ENCODE measurements at places on chromosomes 11 and 22. TPM values are rescaled to one million over a fixed set of nuclear protein-coding genes. Genes with fewer than 3 reads are reported as not detected.
A peak's percentile ranks its signal among the peaks of the same experiment; 100 is the strongest.

DNA sequence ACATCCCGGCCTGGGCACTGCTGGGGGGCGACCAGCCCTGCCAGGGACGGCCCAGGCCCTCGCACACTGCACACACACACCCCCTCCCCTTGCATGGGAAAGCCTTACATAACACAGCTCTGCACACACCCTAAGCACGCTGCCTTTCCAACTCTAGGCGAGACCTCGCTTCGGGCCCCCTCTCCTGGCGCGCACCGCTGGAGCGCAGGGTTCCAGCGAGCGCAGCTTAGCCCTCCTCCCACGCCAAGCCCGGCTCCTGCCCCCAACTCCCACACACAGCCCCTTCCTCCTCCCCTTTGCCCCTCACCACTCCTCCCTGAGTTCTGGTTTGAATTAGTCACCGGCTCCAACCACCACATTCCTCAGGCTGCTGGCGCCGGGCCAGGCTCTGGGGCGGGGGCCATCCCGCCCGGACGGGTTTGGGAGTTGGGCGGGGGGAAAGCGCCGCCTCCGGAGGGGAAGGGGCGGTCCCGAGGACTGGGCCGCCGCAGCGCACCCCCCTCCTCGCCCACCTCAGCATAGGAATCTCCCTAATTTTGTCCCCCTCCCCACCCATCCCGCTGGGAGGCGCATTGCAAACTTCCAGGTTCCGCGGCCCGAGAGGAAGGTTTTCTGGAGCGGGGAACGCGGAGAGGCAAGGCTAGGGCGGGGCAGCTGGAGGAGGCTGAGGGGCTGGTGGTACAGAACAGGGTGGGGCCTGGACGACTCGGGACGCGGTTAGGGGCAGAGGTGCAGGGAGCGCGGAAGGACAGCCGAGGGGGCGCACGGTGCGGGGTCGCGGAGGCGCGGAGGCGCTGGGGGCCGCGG lies 966 bp downstream of the AHNAK start:
- no peak for DNase-seq

DNA sequence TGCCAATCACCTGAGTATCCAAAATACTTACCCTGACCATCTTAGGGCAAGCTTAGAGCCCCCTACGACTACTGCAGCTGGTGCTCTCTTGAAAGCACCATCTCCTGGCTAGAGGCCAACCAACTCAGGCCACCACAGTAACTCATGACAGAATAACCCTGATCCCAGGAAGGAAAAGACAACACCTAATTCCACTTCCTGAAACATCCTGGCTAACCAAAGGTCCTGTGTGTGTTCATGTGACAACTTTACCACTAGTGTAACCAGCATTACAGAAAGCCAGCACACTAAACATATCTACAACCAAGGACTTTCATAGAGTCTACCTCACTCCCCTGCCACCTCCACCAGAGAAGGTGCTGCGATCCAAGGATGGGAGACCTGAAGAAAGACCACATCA lies 17.4 kb upstream of the TMEM45B start:
- DNase-seq: no peak

DNA sequence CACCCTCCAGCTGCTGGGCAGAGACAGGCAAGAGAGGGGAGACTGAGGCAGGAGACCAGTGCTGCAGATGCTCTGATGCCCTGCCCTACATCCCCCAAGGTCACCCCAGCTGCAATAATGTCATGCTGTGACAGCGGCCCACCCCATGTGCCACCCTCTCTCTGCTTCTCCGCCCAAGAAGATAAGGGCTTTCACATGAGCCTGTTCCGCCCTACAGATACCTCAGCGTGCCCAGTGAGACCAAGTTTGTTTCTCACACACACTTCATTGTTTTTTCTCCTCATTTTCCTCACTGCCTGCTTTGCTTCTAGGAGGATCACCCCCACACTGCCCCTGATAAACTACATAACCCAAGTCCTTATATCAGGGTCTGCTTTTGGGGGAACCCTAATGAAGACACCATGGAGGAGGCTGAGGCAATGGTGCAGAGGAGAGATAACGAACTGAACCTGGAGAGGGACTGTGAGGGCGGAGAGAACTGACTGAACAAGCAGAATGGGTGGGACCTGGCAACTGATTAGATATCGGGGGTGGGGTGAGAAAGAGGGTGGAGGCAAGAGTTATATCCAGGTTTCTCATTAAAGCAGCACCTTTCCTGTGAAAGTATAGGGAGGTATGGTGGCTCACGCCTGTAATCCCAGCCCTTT lies 37.5 kb upstream of the TSKU start:
- no peak for DNase-seq

- no peak for DNase-seq
Measured at GRCh38 chr11:19013181-19013857, 47.2 kb downstream of the MRGPRX2 start.

- no peak for DNase-seq
Measured at GRCh38 chr11:118746988-118747585, 43.9 kb downstream of the DDX6 start.

- DNase-seq: no peak
Measured at GRCh38 chr11:119531623-119532022, 108.7 kb upstream of the THY1 start.

DNA sequence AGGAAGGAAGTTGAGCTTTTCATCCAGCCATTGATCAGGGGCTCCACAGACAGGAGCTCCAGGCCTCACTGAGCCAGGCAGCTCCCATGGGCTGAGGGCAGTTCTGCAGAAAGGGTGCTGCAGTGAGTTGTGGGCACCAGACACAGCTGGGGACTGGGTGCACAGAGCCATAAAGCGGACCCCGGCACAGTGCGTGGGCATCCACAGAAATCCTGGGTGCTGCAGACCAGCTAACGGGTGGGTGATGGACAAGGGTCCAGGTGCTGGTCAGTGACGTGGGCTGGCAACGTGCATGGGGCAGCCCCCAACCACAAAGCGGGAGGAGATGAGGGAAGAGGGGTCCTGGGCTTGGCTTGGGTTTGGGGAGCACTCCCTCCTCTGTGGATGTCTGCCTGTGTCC lies 19.4 kb upstream of the GAL start:
- no peak for DNase-seq

DNA sequence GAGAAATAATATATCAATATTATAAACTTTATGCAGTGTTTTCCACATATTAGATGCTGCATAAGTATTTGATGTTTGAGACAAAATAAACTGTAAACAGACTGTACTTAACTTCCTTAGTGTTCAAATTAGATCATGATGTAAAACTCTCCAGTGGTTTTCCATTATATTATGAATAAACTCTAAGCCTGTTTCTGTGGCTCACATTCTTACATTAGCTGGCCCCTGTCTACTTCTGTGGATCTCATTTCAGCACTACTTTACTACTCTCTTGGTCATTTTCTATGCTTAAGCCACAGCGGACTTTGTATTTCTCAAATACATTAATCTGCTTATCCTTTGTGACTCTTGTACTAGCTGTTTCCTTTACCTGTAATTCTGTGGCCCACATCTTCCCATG lies 55.6 kb downstream of the ARHGEF12 start:
- DNase-seq: no peak

GRCh38 chr11:10886652-10887250 lies 28.9 kb upstream of the ZBED5 start:
- no peak for DNase-seq

DNA sequence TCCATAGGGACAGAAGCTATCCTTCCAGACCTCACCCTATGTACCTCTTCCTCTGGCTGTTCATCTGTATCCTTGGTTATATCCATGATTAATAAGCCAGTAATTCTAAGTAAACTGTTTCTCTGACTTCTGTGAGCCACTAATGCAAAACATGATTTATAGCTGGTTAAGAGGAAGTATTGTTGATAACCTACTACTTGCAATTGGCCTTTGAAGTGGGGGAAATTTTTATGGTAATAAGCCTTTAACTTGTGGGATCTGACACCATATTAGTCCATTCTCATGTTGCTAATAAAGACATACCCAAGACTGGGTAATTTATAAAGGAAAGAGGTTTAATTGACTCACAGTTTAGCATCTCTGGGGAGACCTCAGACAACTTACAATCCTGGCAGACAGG lies 21.9 kb downstream of the CASP12 start:
- no peak for DNase-seq

DNA sequence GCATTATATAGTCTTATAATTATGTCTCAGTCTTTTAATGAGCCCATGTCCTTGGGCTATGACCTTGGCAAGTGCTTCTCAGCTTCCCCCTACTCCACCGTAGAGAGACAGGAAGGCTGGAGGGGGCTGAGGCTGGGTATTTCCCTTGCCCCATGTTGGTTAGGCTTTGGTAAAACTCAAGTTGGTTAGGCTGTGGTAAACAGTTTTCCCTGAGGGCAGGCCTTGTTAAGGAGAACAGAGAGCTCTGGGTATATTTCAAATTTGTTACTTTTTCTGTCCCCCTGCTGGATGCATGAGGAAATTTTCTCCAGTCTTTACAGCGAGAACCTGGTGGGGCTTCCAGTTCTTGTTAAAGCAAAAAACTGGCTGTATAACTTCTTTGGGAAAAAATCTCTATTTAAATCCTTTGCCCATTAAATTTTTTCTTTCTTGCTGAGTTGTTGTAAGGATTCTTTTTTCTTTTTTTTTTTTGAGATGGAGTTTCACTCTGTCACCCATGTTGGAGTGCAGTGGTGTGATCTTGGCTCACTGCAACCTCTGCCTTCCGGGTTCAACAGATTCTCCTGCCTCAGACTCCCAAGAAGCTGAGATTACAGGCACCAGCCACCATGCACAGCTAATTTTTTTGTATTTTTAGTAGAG lies 12.2 kb upstream of the DCHS1 start:
- DNase-seq: no peak

DNA sequence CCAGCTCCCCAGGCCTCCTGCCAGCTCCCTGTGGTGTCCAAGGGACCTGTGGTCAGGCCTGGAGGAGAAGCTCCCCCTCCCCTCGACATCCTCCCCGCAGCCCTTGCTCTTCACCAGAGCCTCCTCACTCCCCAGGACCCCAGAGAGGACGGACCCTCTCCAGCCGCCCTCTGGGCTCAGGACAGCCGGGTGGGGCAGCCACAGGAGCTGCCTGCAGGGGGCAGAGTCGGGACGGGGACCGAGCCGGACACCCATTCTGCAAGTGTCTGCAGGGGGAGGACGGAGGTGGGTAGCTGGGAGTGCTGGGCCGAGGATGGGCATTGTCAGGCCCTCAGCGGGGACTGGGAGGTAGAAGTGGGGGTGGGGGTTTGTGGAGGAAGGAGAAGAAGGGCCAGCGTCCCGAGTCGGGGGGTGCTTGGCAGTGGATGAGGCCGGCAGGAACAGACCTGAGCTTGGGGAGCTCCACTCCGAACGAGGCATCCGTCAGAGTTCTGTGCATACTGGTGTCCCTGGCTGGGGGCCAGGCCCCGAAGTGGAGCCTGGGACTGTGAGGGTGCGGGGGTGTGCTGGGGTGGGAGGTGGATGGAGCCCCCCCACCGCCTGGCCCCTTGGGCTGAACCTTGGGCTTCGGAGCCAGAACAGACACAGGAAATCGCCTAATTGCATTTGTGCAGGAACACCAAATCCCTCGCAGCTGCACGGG lies 15.2 kb downstream of the PRR33 start:
- DNase-seq: no peak

DNA sequence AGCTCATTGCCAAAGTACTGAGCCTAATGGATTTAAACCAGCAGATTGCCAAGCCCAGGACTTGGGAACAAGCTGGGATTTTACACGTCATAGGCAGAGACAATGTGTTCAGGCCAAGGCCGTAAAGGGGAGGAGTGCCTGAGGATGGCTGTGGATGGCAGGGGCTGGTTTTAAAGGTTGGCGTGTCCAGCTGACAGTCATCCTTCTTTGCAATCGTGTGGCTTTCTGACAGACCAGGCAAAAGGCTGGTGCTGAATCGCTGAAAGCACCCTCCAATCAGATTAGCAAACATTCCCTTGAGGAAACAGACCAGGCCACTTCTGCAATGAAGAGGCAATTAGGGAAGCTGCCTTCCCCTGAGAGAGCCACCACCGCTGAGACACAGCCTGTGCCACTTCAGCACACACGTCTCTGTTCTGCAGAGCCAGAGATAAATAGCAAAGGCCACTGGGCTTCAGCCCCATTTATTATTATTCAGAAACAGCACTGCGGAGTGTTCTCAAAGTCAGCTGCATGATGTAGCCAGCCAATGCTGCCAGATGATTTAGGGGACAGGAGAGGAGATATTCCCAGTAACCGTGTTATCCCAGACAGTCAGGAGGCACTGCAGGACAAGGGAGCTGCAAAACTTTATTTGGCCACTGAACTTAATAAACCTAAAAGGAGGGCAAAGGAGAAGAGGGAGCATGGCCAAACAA lies 54.2 kb upstream of the CSNK2A3 start:
- no peak for DNase-seq

- no peak for DNase-seq
Measured at GRCh38 chr11:117022526-117022925, 75.7 kb downstream of the SIK3 start.

GRCh38 chr11:69449320-69450063 lies 32.0 kb upstream of the LINC01488 start:
- DNase-seq: no peak

GRCh38 chr11:83157594-83158356 lies 844 bp downstream of the PCF11 start:
- DNase-seq: peak; percentile 47

GRCh38 chr11:64809781-64810241 lies 540 bp downstream of the MEN1 start:
- no peak for DNase-seq

DNA sequence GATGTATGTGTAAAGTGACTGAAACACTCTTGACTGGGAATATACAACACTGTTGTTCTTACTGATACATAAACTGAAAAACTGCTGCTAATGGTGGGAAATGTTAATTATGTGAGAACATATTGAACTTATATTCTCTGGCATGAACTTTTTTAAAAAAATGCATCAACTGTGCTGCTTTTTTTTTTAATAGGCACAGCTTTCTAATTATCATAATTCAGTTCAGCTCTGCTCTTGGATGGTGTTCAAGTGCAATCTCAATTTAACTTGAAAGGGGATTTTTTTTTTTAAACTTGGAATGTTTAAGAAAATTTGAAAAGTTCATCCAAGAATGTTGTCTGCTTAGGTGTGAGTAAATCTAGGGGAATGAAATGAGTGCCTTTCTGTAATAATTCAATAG lies 5.2 kb downstream of the TEAD1 start:
- DNase-seq: no peak

- no peak for DNase-seq
Measured at GRCh38 chr11:22044126-22044525, 148.8 kb upstream of the ANO5 start.

POU2AF3 gene
- polyA plus RNA-seq: 2.9 TPM

SERPING1 gene
- 88.8 TPM for polyA plus RNA-seq

VSIG2 gene
- polyA plus RNA-seq: 1.1 TPM

SLC6A5 gene
- not detected for polyA plus RNA-seq

NCAM1 gene
- polyA plus RNA-seq: 132 TPM

BAIAP2L2 gene
- polyA plus RNA-seq: 1.2 TPM

KLHL35 gene
- polyA plus RNA-seq: 5.7 TPM

Measured in forelimb muscle (tissue), 1 donor.